ENCODE measurements at places on chromosomes 13 and 19.

DNA sequence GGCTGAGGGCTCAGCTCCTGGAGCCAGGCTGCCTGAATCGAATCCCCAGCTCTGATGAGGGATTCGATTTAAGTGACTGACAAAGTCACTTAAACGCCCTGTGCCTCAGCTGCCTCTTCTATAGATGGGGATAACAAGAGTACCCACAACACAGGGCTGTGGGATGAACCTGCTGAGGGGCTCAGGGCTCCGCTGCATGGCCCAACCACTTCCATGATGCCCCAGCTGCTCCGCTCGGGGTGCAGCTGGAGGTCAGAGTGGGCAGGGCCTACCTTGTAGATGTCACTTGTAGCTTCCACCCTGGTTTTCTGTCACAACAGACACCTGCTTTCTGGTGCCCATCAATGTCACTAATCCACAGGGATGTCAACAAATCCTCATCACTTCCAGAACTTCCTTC is 39.2 kb downstream of the STK24 start:
- no peak for DNase-seq

GRCh38 chr19:55537741-55538111 is 793 bp upstream of the SBK2 start:
- DNase-seq, result no peak

DNA sequence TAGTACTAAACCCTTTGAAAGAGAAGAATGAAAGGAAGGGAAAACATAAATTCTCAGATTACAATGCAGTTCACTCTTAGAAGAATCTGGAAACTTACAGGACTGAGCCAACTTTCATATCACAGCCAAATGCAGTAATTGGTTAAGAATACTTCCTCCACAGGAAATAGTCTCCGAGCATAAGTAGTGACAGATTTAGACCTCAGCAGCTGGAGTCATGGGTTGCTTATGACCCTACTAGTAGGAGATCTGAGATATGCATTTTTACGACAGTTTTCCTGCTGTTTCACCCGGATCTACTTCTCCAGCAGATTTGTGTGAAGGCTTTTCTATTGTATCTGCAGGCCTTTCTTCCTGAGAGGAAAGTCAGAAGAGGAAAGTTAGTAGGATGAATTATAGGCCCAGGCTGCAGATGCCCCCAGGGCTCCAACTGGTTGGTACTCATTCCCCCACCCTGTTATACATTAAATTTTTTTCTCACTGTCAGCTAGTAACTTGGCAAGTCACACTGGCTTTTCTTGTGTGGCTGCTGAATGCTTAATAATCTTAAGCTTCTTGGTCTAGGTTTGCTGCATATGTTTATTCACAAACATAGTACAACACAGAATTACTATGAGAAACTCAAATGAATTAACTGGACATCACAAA is 1241.5 kb upstream of the MIR17HG start:
- DNase-seq, result no peak

GRCh38 chr19:4914736-4915501 is 5.6 kb downstream of the UHRF1 start:
- peak; percentile 60 for DNase-seq

- no peak for DNase-seq
Observed at GRCh38 chr19:14112809-14113385, 4.7 kb downstream of the PRKACA start.

- no peak for DNase-seq
Observed at GRCh38 chr19:48445256-48445605, 552 bp upstream of the GRWD1 start.

DNA sequence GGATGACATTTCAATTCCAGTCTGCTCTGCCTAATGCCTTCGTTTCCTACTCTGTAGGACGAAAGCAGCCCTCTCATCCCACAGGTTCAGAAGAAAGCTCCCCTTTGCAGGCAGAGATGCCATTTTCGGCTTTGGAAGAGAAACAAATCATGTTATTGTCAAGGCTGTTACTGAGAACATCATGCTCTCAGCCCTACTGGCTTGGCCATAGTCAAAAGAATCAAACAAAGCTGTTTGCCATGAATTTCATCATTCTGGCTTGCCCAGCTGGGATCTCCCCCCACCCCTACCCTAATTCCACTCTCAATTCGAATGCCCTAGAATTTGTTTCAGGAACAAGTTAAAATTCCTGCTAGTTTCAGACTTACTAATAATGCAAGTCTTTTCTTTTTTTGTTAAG is 162.3 kb upstream of the SERP2 start:
- no peak for DNase-seq

- no peak for DNase-seq
Observed at GRCh38 chr19:54662730-54663129, at the start of gene LILRB4. Gene LILRB4, plus strand, starts transcription at chr19:54662985. Its CDS starts 49 bp downstream, at chr19:54663034.

DNA sequence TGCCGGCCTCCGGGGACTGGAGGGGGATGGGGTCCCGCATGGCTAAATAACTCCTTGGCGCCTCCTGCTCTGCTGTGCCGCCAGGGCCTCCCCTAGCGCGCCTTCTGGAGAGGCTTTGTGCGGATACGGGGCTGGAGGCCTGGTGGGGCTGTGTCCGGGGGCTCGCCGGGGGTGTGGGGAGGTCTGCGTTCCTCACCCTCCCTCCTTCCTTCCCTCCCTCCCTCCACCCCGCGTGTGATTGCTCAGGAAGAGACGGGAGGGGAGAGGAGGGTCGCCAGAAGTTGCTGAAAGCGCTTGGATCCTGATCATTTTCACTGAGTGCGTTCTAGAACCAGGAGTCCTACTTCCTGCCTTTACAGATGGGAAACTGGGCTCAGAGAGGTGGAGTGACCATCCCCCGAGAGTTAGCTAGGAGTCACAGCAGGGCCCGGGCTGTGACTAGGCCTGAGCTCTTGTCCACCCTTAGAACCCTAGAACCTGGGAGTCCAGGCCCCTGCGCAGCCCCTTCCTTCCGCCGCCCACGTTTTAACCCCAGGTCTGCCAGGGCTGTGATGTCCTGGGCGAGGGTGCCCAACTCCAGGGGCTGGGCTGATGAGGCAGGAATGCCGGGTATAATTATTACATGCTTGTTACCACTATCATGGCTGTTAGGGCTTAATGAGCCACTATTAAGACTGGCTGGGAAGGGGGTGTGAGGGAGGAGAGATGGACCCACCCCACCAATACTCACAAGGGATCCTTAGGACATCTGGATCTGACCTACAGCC is 782 bp upstream of the JUND start:
- DNase-seq, result no peak

DNA sequence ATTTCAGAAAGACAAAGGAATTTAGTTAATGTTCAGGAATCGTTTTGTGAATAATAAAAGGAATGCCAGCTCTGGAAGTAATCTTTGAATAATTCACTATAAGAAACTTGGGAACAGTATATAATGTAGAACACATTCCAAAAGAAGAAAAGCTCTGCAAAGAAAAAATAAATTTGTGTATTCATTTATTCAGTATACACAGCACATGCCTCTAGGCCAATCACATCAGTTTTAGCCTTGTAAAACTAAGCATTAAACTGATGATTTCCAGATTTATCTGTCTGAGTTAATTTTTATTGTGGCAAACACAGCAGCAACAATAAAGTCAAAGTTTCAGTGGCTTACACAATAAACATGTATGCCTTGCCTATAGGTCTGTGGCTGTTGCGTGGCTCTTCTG is 5.7 kb upstream of the RXFP2 start:
- no peak for DNase-seq

DNA sequence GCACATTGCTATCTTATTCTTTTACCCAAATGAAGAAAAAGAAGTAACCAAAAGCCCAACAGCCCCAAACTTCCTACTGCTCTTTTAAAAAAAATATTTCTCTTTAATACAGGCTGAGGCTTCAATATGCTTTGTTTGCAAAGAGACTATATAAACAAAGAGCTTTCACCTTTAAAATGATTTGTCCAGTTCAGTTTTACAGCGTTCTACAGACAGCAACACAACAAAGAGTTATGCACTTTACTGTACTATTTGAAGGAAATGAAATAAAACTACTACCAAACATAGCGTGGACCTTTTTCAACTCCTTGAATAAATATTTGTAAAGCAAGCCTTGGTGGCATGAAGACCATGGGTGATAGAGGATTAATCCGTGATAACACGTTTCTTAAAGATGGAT is 151.2 kb downstream of the FGF9 start:
- DNase-seq, result no peak

DNA sequence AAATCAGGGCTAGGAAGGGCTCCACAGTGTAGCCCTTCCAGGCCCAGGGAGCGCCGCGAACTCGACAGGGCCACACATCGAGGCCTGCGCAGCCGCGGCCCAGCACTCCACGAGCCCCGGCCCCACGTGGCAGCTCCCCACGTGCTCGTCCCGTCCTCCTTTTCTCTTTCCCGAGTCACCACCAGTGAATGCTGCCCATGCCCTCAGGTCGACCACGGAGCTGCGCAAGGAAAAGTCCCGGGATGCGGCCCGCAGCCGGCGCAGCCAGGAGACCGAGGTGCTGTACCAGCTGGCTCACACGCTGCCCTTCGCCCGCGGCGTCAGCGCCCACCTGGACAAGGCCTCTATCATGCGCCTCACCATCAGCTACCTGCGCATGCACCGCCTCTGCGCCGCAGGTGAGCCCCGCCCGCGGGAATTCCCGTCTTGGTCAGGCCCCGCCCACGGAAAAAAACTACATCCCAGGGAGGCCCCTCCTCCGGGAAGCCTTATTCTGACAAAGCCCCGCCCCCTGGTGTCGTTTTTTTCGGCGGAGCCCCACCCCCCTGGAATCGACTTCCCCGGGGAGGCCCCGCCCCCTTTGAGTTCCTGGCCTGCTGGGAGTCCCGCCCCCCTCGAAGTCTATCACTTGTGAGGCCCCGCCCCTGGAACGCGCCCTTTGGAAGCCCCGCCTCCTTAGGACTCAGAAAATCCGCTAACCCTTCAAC is 7.0 kb downstream of the HIF3A start:
- no peak for DNase-seq

- DNase-seq, result no peak
Observed at GRCh38 chr13:62767473-62767872, 1351.8 kb upstream of the PCDH20 start.

- DNase-seq, result no peak
Observed at GRCh38 chr19:45276284-45276687, 25.2 kb downstream of the MARK4 start.

DNA sequence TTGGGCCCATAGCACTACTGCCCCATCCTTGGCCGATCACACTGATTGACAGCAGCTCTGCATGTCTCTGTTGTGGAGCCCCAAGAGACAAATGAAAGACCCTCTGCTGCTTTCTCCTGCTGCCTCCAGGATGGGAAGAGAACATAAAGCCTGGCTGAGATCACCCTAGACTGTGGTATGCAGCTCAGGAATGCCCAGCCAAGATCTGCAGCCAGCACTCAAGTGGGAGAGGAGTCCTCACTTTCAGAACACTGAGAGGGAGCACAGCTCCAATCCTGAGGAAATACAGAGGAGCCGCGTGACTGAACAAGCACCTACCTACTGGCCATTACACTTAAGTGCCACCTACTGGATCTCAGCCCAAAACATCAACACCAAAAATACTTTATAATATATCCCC is 203.0 kb downstream of the POSTN start:
- DNase-seq, result no peak

DNA sequence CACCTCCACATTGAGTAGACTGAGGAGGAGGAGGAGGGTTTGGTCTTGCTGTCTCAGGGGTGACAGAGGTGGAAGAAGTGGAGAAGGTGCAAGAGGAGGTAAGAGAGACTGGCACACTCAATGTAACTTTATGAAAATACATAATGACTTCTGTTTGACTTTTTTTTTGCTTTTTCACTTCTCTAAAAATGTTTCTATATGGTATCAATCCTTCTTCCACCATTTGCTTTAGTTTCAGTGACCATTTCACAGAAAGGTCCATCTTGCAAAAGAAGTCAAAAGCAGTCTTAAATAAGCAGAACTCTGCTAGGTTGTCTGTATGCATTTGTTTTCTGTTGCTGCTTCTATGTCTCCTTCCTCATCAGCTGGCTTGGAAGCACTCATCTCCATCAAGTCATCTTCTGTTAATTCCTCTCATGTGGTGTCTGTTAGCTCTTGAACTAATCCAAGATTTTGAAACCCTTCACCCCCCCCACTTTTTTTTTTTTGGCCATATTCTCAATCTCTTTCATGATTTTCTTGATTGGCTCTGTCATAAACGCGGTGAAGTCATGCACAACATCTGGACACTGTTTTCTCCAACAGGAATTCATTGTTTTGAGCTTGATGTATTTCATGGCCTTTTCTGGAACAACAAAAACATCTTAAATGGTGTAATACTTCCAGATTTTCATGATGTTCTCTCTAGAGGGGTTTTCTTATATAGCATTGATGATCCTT is 80.8 kb downstream of the KL start:
- DNase-seq, result no peak

GRCh38 chr13:102312841-102313240 is 89.0 kb downstream of the FGF14 start:
- DNase-seq, result no peak

DNA sequence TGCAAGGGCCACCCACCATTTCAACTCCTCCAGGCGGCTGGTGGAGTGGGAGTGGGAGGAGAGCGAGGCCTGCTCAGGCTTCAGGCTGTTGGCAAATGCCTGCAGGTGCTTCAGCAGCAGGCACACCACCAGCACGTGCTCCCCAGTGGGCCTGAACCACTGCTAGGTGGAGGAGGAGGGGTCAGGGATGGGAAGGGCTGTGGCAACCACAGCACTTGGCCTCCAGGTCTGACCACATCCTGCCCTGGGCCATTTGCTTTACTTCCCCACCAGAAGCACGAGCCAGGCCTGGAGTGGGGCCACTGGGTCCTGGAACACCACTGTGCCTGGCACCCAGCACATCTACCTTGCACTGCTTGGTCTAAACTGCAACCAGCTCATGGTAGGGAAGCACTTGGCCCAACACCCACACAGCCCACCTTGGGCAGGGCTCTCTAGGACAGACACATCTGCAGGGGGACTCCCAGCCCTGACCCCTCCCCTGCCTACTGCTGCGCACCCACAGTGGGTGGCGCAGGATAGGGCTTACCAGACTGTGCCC is 26.2 kb downstream of the TUBA3C start:
- DNase-seq, result no peak

DNA sequence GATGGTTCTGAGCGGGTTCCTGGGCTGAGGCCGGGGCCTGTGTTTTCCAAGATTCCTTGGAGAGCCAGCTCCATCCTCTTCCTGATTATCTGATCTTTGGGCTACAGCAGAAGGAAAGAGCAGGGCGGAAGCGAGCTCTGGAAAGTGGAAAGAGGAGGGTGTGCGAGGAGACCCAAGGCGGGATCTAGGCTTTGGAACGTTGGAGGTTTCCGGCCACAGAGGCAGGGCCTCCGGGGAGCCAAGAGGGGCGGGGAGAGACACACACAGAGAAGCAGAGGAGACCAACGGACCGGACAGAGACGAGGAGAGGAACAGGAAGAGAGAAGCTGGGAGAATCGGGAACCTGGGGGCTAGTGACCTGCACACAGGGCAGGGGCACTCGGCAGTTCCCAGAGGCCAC is at the start of gene CLEC11A:
Gene CLEC11A, plus strand, starts transcription at position 296 of the 400 bp plus-strand sequence. CDS start 162 bp downstream, outside the sequence.
- no peak for DNase-seq

- DNase-seq, result no peak
Observed at GRCh38 chr13:20197361-20197834, 4.7 kb upstream of the GJB2 start.

DNA sequence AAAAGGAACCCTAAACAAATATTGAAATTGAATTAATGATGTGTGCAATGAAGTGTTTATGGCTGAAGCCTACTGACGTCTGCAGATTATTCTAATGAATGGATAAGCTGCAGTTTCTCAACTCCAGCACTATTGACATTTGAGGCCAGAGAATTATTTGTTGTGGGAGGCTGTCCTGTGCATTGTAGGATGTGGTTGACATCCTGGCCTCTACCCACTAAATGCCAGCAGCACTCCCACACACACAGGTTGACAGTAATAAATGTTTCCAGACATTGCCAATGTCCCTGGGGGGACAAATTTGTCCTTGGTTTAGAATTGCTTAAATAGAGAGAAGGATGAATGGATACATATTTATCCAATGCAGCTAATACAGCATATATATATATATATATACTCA is 19.2 kb upstream of the MYH14 start:
- DNase-seq, result no peak
